Frontal cortex (tissue), 4 donors: ENCODE measurements at places on chromosomes 3 and 15. TPM values are rescaled to one million over a fixed set of nuclear protein-coding genes. Genes with fewer than 3 reads are reported as not detected.

MEGF11 gene
- 4.5 TPM for total RNA-seq

PFKFB4 gene
- total RNA-seq, result 22.0 TPM

AADAC gene
- not detected for total RNA-seq

EFHB gene
- total RNA-seq, result 0.41 TPM
